RPMI7951 (cell line): ENCODE measurements at places on chromosomes 11 and 22. TPM values are rescaled to one million over a fixed set of nuclear protein-coding genes. Genes with fewer than 3 reads are reported as not detected.

DNA sequence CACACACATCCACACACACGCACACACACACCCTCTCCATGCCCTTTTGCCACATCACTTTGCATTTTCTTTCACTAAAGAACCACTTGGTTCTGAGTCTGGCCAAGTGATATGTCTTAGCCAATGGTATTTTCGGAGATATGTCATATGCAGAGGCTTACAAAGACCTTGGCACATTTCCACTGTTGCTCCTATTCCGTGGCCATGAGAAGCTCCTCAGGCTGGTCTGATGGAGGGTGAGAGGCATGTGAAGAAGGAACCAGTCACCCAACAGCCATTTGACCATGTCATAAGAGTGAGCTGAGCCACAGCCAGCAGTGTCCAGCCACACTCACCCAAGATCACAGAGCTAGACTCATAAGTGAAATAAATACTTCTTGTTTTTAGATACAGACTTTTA, 212.6 kb upstream of the NAV2 start:
- DNase-seq = peak; percentile 2

- no peak for DNase-seq
Measured at GRCh38 chr11:3610846-3611245, 30.9 kb downstream of the ART5 start.

GRCh38 chr11:95459291-95460042, 228.5 kb upstream of the SESN3 start:
- DNase-seq = no peak

Gene TP53I11
- 10.2 and 11.1 TPM in 2 replicates for total RNA-seq

- DNase-seq = no peak
Measured at GRCh38 chr11:84922212-84922805, 704.8 kb downstream of the DLG2 start.

DNA sequence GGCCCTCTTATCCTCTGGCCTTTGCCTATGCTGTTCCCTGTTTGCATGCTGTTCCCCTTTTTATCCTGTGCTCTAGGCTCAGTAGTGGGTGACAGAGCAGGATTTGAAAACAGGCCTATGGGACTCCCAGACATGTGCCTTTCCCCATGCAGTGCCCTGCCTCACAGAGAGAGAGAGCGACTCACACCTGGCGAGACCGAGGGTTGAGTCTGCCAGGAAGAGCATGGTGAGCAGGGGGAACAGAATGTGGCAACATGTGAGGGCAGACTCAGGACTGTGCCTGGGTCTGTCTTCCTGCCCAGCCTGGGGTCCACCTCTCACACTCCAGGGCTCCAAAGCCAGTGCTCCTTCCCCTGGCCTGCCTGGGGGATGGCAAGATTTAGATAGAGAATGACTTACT, 75.0 kb downstream of the NFAM1 start:
- no peak for DNase-seq

- DNase-seq = no peak
Measured at GRCh38 chr22:23060612-23061400, 9.5 kb upstream of the GNAZ start.

Gene TSGA10IP
- not detected in 2 replicates for total RNA-seq

Gene KCNQ1OT1
- 0.29 and 0.36 TPM in 2 replicates for total RNA-seq

DNA sequence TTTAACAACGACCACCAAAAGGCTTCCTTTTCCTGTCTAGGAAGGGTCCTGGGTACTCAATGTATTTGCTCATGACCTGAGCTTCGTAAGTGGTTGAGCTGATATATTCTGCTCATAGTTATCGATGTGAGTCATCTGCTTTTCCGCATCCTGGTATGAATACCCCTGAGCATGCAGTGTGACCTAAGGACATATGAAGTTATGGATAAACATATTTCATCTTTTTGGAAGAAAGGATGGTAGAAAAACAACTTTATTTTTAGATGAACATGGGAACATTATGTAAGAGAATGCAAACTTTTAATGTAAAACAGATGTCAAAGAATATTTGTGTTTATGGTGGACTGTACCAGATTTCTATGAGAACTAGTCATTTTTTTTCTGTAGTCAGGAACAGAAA, 28.4 kb downstream of the TRPC6 start:
- no peak for DNase-seq

DNA sequence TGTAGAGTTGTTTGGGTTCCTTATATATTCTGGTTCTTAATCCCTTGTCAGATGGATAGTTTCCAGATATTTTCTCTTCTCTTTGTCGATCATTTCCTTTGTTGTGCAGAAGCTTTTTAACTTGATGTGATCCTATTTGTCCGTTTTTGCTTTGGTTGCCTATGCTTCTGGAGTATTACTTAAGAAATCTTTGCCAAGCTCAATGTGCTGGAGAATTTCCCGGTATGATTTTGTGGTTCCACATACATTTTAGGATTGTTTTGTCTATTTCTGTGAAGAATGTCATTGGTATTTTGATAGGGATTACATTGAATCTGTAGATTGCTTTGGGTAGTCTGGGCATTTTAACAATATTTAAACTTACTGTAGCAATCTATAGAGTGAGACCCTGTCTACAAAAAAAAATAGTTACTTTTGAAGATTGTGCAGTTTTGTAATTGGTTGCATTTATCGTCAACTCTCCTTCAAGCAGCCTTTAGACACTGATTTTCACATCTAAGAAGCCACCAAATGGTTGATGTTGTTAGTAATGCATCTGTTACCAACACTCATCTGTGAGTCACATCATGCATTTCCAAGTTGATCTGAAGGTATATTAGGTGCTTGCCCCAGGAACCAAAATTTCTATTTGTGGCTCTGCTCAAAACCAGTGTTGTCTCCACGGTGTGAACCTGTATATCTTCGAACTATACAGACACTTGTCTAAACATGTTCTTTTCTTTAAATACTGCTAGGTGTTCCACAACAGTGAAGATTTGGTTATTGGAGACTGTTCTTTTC, 21.4 kb downstream of the XRCC6 start:
- DNase-seq = no peak

DNA sequence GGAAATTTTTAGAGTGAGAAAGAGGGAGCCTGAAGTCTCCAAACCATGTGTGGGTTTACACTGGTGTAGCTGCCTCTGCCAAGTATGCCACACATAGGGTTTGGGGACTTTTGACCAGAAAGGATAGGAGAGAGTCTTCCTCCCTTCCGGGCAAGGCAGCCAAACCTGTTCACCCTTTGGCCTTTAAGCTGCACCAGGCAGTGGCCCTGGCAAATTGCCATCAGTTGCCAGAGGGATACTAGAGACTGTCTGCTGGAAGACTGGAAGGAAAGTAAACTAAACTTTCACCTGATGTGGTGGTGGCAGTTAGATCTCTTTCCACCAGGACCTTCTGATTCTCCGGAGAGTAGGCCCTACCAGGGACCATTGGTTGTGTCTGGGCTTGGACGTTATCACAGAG, 1263.2 kb downstream of the FAM181B start:
- DNase-seq = no peak

- no peak for DNase-seq
Measured at GRCh38 chr11:70489276-70489675, 90.9 kb downstream of the CTTN start.

Gene SHANK3
- total RNA-seq = 0.10 and 0.12 TPM in 2 replicates

GRCh38 chr22:40203572-40203971, 25.8 kb downstream of the TNRC6B start:
- no peak for DNase-seq

GRCh38 chr11:77353131-77353530, 51.6 kb upstream of the GDPD4 start:
- DNase-seq = no peak

GRCh38 chr11:69802590-69802989, 16.6 kb downstream of the FGF3 start:
- no peak for DNase-seq

DNA sequence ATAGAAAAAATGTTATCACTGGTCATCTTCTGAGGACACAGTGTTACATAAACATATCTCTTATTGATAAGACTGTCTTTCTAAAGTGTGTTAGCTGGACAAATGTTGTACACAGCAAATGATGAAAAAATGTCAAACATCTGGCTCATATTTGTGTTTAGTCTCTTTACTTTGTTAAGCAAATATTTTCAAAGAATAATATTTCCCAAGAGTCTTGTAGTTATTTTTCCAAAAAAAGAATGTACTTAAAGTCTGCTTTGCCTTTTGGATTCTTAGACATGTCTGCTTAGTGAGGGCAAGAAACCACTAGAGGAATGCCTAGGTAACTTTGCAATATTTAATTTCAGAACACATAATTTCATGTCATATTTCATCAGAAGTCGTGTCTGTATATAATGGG, 23.9 kb upstream of the CCDC179 start:
- DNase-seq = no peak

DNA sequence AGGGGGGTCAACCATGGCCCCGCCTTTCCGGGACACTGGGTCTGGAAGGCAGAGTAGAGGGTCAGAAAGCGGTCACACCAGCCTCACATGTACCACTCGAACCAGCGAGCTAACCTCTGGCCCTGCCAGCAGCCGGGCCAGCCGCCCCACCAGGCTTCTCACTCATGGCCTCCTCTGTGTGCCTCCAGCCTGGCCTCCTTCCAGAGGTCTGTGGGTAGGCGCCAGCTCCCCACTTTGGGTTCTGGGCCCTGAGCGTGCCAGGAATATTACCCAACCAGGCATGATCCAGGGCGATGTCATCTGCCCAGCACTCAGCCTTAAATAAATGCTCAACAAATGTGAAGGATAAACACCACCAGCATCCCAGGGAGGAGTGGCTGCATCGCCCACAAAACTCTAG, 5.8 kb downstream of the SCUBE1 start:
- DNase-seq = peak; percentile 83

GRCh38 chr11:117717485-117718314, 79.3 kb downstream of the DSCAML1 start:
- no peak for DNase-seq

GRCh38 chr11:76444065-76444383, 794 bp upstream of the EMSY start:
- DNase-seq = no peak

DNA sequence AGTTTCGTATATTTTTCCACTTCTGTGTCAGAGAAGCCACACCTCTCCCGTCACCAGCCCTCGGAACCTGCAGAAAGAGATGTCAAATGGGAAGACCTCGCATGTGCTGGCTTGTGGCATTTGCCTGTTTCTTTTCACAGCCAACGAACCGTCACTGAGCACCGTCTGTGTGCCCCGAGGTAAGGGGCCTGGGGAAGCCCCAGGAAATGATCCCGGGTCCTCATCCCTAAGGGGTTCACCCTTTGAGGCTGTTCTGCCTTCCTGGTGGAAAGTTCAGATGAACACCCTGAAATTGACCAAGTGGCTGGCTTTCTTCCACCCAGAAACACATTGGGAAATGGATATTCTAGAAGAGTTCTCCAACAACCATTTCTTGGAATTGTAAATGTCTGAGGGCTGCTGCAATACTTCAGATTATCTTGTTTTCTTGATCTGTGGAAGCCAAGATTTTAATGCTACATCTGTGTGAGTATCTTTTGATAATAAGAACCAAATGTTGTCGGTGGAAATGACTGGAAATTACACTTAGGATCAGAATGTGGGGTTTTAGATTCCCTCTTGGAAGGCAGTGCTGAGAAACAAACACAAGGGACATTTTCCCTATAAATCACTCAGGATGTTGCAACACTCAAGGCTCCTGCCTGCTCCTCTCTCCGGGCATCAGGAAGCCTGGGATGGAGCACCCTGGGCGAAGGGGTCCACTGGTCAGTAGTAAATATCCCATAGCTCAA, 37.6 kb downstream of the RIBC2 start:
- DNase-seq = peak; percentile 35

DNA sequence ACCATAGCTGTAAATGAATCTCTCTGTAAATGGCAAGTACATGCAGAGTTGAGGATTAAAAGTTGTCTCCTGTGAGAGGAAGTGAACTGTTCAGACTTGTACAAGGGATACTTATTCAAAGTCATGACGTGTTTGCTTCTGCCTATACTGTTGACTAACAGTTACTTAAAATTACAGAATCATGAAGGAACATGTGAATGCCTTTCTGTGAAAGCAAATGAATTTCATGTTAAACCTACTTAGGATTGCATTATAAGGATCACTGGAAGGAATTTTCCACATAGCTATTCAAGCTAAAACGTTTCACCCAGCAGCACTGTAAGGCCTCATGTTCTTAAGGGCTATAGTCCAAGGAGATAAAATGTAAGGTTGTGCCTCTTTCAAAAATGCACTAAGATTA, 93.4 kb upstream of the BIRC3 start:
- no peak for DNase-seq

Gene OR8K3
- not detected in 2 replicates for total RNA-seq

GRCh38 chr22:23485490-23485889, 94.6 kb downstream of the IGLL1 start:
- DNase-seq = no peak

DNA sequence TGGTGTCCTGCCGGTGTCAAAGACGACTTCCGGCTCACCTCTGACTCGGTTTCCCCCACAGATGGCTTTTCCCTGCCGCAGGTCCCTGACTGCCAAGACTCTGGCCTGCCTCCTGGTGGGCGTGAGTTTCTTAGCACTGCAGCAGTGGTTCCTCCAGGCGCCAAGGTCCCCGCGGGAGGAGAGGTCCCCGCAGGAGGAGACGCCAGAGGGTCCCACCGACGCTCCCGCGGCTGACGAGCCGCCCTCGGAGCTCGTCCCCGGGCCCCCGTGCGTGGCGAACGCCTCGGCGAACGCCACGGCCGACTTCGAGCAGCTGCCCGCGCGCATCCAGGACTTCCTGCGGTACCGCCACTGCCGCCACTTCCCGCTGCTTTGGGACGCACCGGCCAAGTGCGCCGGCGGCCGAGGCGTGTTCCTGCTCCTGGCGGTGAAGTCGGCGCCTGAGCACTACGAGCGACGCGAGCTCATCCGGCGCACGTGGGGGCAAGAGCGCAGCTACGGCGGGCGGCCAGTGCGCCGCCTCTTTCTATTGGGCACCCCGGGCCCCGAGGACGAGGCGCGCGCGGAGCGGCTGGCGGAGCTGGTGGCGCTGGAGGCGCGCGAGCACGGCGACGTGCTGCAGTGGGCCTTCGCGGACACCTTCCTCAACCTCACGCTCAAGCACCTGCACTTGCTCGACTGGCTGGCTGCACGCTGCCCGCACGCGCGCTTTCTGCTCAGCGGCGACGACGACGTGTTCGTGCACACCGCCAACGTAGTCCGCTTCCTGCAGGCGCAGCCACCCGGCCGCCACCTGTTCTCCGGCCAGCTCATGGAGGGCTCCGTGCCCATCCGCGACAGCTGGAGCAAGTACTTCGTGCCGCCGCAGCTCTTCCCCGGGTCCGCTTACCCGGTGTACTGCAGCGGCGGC, 5.5 kb downstream of the B3GNT6 start:
- DNase-seq = peak; percentile 41

Gene MAPK8IP2
- under 0.01 and 0.39 TPM in 2 replicates for total RNA-seq

Gene LDHAL6A
- total RNA-seq = not detected in 2 replicates

GRCh38 chr11:73403541-73403940, 27.3 kb downstream of the RELT start:
- DNase-seq = no peak
